ENCODE measurements at places on chromosomes 2 and 18. TPM values are rescaled to one million over a fixed set of nuclear protein-coding genes. Genes with fewer than 3 reads are reported as not detected.

- no peak for DNase-seq
Observed at GRCh38 chr2:62423235-62423634, 82.8 kb downstream of the TMEM17 start.

DNA sequence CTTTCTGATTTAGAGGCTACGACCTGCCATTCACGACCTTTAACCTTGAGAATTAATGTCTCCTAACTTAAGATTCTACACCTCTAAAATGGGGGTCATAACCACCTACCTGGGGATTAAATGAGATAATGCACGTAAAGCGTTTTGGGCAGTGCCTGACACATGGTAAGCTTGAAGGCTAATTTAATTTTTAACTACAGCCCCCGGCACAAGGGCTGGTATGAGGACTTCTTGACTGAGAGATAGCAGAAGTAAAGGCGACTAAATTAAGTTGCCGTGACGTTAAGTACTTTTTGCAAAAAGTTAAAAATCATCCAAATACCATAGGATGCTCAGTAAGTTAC is 549 bp downstream of the MRPL35 start:
- no peak for DNase-seq

DNA sequence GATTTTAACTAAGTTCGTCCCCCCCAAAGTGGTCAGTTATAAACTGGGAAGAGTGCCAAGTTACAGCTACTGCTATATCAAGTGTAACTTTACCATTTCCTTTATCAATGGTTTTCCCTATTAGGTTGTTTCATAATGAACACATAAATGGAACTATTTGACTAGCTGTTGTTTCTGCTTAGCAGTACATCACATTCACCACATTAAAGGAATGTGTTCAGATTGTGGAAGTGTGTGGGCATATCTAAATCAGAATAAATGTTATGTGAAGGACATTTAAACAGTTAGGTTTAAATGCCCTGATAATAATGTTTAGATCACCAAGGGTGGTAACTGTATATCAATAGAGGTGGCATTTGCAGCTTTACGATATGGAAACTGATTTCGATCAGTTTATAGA is 45.1 kb downstream of the SLC9A4 start:
- no peak for DNase-seq

DNA sequence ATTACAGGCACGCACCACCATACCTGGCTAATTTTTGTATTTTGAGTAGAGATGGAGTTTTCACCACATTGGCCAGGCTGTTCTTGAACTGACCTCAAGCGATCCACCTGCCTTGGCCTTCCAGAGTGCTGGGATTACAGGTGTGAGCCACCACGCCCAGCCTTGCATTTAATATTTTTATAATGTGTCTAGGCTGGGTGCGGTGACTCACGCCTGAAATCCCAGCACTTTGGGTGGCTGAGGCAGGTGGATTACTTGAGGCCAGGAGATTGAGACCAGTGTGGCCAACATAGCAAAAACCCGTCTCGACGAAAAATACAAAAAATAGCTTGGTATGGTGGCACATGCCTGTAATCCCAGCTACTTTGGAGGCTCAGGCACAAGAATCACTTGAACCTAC is 3.2 kb downstream of the RPL37A start:
- DNase-seq: no peak

- DNase-seq: peak; percentile 98
Observed at GRCh38 chr2:74472086-74472944, at the start of gene MRPL53. TSS of gene MRPL53 (minus strand) at chr2:74472680. CDS start at chr2:74472660, 20 bp downstream.

TCF23 gene
- 0.01 TPM for polyA plus RNA-seq
